Effector memory CD4-positive, alpha-beta T cell (primary cell): ENCODE measurements at places on chromosomes 16 and 17.
A peak's percentile ranks its signal among the peaks of the same experiment; 100 is the strongest.

DNA sequence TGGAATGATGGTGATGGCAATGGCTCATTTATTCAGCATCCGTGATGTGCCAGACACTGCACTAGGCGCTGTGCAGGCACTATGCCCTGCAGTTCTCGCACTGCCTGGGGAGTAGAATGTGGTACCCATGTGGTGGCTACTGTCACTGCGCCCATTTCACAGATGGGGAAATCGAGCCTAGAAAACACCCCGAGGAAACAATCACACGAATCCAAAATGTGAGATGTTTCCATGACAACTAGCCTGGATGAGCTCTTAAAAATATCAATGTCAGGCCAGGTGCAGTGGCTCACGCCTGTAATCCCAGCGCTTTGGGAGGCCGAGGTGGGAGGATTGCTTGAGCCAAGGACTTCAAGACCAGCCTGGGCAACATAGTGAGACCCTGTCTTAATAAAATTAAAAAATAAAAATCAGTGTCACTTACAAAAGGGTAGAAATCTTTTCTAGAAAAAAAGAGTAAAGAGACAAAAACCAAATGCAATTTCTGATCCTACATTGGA is 57.9 kb upstream of the TNRC6A start:
- no peak for DNase-seq

DNA sequence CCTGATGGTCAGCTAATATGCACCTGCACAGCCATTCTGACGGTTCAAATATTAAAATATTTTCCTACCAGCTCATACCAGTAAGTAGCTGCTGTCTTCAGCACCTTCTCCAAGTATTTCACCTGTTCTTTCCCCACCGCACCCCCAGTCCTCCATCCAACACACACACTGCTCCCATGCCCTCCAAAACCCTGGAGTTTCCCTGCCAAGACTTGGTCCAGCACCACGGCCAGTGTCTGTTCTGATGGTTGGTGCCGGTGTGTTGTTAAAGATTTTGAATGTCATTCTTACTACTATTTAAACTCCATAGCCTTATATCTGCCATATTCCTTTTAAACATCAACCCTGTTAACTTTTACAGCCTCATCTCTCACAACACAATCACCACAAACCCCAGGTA is 142.4 kb downstream of the GSG1L start:
- no peak for DNase-seq

GRCh38 chr16:50941681-50942080 is 199.8 kb downstream of the CYLD start:
- DNase-seq = no peak

GRCh38 chr17:80034791-80035686 is 633 bp downstream of the TBC1D16 start:
- peak; percentile 46 for DNase-seq
